ENCODE measurements at places on chromosomes 16 and 17.
A peak's percentile ranks its signal among the peaks of the same experiment; 100 is the strongest.

- DNase-seq = no peak
Observed at GRCh38 chr17:77837917-77838316, 120.6 kb upstream of the TNRC6C start.

GRCh38 chr16:87966685-87967185 lies 15.5 kb downstream of the BANP start:
- no peak for DNase-seq

DNA sequence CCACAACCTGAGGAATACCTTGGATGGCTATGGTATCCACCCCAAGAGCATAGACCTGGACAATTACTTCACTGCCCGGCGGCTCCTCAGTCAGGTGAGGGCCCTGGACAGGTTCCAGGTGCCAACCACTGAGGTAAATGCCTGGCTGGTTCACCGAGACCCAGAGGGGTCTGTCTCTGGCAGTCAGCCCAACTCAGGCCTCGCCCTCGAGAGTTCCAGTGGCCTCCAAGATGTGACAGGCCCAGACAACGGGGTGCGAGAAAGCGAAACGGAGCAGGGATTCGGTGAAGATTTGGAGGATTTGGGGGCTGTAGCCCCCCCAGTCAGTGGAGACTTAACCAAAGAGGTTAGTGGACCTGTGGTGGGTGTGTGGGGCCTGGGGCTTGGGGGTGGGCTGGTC lies 3.1 kb downstream of the NFE2L1 start:
- DNase-seq = no peak

GRCh38 chr17:1977583-1978395 lies 47.3 kb downstream of the RTN4RL1 start:
- DNase-seq = peak; percentile 55

DNA sequence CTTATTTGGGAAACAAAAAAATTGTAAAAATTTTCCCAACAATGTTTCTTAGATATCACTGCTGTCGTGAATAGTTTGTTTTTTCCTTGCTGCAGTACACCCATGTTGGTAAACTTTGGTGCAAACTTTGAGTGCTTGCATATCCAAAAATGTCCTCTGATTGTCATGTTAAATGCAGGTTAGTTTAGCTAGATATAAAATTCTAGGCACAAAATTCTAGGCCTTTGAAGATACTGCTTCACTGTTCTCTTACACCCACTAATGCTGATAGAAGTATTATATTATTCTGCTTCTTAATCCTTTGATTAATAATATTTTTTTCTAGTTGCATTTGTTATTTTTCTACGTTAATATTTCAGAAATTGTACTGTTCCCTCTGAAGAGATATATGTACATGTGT lies 16.1 kb downstream of the TOM1L1 start:
- DNase-seq = no peak

GRCh38 chr17:8744086-8744785 lies 400 bp downstream of the CCDC42 start:
- no peak for DNase-seq

- DNase-seq = no peak
Observed at GRCh38 chr17:81980707-81981343, 3.4 kb downstream of the ASPSCR1 start.

GRCh38 chr16:12672986-12673385 lies 130.7 kb downstream of the CPPED1 start:
- DNase-seq = peak; percentile 76

- DNase-seq = no peak
Observed at GRCh38 chr17:18921912-18922451, 30.0 kb upstream of the SLC5A10 start.

DNA sequence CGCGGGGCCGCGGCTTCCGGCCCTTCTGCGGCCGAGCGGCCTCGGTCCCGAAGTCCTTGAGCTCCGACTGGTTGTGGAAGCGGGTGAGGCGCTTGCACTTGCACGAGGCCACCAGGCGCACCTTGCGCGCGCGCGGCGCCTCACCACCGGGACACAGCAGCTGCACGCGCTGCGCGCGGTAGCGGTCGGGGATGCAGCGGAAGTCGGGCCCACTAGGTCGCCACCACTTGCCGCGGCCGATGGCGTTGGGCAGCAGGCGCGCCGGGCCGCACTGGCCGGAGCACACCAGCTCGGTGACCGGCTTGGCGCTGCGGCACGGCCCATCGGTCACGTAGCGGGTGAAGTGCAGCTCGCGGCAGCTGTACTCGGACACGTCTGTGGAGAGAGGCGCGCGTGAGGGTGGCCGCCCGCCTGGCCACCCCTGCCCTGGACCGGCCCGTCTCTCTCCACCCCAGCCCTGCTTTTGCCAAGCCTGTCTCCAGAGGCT lies 3.2 kb downstream of the SOST start:
- peak; percentile 65 for DNase-seq

GRCh38 chr16:22016927-22017326 lies 9.0 kb downstream of the MOSMO start:
- DNase-seq = no peak

GRCh38 chr17:4485676-4486646 lies 12.7 kb upstream of the SPNS2 start:
- DNase-seq = no peak

DNA sequence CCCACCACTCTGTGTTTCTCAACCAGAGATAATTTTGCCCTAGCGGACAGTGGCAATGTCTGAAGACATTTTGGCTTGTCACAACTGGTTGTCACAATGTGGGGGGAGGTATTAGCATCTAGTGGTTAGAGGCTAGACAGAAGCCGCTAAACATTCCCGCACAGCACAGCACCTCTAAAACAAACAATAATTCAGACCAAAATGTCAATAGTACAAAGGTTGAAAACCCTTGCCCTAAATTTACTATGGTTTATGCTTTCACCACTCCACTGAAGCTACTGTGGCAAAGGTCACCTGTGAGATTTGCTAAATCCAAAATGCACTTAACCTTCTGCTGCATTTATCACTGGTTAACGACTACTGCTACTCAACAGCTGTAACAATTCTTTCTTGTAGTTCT lies 14.1 kb downstream of the NUP88 start:
- DNase-seq = no peak

DNA sequence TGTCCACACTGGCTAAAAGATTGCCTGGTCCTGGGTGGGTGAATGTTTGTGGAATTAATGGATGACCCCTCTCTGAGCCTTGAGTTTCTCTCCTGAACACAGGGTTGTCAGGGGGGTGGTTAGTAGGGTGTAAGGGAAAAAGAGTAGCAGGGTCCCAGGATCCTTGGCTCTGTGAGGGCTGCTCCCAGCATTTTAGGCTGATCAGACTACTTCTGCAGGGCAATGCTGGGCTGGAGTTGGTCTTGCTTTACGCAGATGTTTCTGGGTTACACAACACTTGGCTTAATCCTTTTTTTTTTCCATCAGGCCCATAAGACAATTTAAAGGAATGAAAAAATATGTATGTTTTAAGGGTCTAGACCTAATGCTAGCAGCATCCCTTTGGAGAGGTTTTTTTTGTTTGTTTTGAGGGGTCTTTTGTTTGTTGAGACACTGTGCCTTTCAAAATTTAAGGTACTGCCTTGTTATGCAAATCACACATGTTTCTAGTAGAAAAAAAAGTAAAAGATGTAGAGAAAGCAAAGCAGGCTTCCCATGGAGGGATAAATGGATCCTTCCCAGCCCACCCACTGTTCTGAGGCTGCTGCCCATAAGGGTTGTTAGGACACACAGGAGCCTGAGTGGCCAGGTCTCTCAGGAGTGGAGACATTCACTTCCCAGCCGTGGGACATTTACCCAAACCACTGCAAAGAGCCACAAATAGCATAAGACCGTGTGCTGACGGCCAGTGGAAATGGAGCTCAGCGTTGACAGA lies 225.6 kb upstream of the HSBP1 start:
- no peak for DNase-seq

GRCh38 chr17:17758941-17759563 lies 77.7 kb downstream of the SREBF1 start:
- no peak for DNase-seq

GRCh38 chr17:16934836-16935235 lies 37.1 kb downstream of the TNFRSF13B start:
- DNase-seq = no peak

DNA sequence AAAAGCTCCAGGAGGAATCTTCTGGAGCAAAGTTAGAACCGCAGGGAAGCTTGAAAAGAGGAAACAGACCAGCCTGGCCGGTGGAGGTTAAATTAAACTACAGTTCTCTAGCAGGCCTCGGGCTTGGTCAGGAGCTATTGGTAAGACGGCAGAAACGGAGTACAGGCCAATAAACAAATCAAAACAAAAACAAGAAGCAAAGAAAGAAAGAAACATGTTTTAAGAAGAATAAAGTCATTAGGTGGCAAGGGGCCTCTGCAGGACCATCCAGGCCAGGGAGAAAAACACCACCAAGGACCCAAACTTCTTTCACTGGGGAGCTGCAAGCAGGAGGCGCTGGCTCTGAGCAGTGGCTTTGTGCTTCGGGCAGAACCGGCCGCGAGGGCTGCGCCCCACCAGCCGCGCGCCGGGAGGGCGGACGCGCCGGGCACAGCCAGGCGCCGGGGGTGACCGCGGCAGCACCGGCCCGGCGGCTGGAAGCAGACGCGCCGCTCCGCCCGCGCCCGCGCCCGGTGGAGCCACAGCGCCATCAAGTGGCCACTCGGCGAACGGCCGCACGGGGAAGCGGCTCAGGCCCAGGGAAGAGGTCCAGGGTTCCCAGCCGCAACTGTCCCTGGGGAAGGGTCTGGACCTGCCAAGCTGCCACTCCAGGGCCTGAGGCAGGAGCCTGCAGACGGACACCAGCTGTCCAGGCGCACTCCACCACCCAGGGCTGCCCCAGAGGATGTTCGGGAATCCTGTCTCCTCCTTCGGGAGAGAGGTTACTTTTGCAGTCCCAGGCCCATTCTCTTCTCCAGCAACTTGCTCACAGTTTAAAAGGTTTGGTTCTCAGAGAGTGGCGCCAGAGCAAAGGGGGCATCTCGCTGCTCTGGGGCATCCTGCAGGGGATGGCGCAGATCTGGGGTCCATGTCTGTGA lies 419.4 kb downstream of the SOX9 start:
- DNase-seq = peak; percentile 92

DNA sequence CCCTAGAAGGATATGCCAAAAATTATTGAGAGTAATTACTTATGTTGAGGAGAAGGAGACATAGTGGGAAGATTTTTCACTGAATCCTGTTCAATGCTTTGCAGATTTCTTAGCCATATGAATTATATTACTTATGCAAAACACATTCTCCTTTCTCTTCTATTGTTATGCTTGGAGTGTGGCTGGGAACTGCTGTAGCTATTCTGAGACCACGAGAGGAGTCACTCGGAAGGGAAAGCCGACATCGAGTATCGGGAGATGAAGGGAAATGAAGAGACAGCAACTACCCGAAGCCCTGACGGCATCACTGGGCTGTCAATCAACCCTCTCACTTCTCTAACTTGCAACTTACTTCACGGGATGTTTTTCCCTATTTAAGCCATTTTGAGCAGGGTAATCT lies 39.6 kb downstream of the STX8 start:
- DNase-seq = no peak

DNA sequence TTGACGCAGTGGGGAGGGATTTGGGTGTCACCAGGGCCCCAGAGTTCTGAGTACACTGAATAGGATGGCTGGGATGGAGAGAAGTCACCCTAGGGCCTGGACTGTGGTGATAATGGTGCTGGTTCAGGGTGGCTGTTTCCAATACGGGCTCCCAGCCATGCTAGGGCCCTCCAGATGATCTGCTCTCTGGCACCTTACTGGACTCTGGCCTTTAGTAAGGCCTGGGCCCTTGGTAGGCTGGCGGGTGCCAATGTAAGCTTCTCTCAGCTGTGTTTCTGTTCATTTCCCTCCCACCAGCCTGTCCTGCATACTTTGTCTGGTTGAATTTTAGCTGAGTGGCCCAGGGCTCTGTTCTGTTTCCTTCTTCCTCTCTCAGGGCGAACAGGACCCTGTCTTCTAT lies 2.8 kb downstream of the PLA2G15 start:
- no peak for DNase-seq

- DNase-seq = no peak
Observed at GRCh38 chr16:10961231-10961630, 16.9 kb downstream of the CLEC16A start.

- no peak for DNase-seq
Observed at GRCh38 chr17:77566151-77566550, 392.4 kb upstream of the TNRC6C start.

DNA sequence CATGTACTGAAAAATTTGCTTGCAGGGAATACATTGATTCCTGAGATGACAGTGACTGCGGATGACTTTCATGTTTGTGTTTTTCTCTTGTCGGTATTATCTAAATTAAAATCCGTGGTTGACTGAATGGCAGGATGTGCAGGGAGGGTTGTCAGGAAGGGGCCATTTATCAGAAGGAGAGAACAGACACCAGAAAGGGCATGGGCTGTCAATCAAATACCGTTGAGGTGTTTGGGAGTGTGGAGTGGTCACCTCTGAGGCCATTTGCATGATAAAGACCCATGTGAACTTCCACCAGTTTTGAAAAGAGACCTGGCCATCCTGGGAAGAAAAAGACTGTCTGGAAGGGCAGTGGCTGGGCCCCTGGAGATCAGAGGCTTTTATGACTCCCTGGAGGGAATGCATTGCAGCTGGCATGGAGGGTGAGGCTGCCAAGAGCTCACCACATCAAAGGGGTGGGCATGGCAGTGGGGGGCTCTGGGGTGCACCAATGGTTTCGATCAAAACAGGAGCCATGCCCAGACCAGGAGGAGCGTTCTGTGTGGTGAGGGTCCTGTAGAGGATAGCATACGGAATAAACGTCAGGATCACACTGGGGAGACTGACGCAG lies 67.1 kb downstream of the CYLD start:
- no peak for DNase-seq

DNA sequence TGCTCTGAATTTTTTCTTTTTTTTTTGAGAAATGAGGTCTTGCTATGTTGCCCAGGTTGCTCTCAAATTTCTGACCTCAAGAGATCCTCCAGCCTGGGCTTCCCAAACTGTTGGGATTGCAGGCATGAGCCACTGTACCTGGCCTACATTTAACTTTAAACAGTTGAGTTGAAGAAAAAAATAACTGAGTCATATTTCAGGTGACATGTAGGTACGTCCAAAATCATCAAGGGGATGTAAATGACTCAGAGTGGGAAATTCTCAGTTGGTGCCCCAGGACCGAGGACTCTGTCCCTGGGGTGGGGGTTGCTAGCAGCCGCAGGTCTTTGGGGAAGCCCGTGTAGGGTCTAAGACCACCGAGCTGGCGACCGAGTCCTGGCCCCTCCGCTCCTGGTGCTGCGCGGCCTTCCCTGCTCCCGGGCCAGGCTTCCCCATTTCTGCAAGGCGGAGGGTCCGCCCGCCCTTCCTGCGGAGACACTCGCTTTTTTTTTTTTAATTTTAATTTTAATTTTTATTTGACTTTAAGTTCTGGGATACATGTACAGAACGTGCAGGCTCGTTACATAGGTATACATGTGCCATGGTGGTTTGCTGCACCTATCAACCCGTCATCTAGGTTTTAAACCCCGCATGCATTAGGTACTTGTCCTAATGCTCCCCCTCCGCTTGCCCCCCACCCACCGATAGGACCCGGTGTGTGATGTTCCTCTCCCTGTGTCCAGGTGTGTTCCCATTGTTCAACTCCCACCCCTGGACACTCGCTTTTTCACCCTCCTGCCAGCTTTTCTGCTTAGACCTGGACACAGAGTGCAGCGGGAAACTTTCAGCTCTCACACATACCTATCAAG lies 12.7 kb upstream of the N4BP1 start:
- DNase-seq = no peak
